Trophoblast cell (in vitro differentiated cells and primary cell): ENCODE measurements at places on chromosomes 4 and X.

DNA sequence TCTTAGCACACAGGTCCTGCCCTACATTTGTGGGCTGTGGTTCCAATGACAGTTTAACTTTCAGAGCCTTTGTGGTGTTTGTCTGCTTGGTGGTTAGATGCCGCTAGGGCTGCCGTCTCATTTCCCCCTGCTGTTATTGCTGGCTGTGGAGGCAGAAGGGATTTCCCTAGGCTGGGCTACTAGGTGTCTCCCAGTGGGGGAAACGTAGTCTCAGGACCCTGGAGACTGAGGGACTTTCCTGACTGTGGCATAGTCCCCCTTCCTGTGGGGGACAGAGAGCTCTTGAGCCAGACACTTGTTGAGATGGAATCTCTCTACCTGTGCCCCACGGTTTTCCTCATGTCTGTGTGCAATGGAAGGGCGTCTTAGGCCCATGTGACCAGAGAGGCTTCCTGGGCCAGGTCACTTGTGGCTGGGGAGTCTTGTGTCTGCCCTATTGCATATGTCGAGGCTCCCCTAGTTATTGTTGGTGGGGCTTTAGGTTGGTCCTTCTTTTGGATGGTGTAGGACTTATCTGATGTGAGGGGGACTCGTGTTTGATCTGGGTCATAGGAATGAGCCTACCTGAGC, 68.2 kb downstream of the ARHGAP10 start:
- DNase-seq: no peak

GRCh38 chr4:151099229-151099975, at the start of gene RPS3A:
Gene RPS3A (plus strand): TSS chr4:151099628. CDS start chr4:151099653, 25 bp downstream.
- DNase-seq: peak; percentile 99

DNA sequence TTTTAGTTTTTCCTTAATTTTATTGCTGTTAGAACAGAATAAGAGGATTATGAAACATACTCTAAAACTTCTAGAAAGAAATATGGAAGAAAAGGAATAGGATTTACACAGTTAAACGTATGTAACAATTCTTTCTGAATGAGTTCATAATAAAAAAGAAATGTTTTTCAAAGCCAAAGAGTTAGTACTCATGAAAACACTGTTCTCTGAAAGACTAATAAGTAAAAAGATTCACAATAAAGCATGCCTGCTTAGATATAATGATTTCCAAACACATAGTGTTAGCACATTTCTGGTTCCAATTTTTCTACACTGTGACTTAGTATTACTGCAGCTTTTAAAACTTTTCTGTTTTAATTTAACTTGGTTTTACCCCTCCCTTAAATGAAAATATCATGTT, 49.8 kb upstream of the PRSS48 start:
- no peak for DNase-seq

- DNase-seq: peak; percentile 78
These were observed 443.3 kb downstream of the GBA3 start for GRCh38 chr4:23135792-23136645.

DNA sequence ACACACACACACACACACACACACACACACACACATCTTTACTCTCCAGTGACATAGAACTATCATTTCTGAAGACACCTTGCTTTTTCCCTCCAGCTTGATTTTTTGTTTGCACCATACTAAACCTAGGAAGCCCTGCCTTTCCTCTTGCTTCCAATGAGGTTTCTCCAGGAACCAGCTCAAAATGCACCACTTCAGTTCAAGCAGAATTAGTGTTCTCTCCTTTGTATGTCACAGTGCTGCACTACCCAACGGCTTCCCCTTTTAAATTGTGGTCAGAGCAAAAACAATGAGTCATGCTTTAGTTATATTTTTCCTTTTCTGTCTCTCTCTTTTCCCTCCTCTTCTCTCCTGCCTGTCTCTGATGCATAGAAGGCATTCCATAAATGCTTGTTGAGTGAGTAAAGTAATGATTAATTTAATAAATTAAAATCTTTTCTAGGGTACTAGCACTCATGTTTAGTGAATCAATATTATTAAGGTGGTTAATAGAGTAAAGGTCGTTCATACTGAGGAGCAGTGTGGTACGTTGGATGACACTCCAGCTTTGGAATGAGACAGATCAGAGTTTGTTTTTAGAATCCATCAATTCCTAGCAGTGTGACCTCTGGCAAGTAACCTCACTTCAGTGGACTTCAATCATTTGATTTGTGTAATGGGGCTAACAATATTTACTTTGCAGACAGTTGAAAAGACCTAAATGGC, 5.9 kb downstream of the RTL3 start:
- no peak for DNase-seq

GRCh38 chr4:124803641-124804040, 91.1 kb upstream of the ANKRD50 start:
- peak; percentile 89 for DNase-seq

DNA sequence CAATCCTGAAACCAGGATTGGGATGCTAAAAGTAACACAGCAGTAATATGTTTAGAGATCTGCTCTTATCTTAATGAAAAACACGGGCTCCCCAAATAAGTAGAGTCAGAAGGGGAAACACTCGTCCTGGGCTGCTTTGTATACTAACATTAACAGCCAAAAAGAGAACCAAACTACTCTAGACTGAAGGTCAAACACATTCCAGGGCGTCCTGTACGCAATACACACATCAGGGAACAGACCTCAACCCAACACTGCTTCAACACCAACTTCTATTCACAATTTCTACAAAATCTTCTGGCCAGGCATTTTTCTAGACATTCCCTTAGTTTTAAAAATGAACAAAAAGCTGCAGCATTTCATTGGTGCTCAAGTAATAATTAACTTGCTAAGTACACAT, 21.4 kb downstream of the FAT1 start:
- DNase-seq: no peak

DNA sequence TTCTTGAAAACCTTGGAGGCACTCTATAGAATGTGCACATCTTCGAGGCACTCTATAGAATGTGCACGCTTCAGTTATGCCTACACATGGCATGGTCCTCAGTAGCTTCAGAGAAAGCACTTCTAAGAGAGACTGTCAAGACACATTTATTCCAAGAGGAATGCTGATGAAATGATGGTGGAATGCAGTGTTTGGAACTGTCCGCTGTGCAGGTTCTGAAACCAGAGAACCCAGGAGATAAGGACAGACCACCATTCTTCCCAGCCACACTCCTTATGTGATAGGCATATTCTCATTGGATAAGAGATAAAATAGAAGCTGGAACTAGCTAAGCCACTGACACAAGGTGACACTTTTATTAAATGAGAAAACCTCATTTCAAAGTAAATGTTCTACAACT, 263.3 kb downstream of the NLGN4X start:
- DNase-seq: no peak

DNA sequence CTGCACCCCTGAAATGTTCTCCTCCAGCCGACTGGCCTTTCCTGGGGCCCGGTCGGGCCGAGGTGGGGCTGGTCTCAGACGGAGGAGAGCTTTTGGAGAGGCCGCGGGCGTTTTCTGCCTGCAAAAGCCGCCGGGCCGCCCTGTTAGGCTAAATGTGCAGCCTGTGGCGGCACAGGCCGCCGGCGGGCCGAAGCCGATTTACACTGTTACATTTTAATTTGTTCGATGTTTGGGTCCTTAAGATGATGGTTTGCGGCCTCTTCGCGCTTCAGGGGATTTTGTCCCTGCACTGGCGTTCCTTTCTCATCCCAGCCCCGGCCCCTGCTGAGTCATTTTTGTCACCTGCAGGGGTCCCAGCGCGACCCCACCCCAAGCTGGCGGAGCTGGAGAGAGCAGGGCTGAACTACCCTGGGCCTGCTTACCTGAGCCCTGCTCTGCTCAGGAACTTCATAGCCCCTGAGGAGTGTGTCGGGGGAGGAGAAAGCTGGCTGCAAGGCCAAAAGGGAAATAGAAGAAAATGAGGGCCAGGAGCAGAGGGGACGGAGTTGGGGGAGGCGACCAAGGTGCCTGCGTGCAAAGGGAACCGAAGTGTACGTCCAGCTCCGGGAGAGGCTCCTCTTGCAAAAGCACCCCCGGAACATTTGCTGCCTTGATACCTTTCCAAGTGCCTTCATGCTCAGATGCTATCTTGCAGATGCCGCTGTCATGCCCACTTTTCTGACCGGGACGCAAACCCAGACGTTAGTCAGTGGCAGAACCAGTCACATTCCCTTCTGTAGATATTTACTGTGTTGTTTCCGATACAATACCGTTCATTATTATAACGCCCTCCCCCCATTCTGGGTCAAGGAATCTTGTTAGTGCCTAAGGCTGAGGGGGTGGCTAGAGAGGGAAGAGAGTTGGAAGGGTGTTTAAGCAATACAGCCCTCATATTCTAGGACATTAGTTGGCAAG, 977 bp upstream of the RBBP7 start:
- DNase-seq: peak; percentile 74

DNA sequence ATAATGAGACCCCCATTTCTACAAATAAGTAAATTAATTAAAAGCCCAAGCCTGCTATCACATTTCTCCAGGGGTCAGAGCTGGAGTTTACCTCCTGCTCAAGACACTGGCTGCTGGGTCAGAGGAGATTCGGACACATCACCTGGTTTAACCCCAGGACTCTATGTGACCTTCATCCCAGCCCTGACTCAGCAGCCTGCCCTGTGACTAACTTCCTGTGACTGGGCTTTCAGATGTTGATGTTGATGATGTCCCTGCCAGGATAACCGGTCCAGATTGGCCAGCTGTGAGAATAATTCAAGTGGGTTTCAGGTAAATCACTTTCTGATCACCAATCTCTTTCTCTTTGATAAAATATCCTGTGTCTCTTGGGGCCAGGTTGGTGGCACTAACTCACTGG, 102.4 kb upstream of the MAML3 start:
- peak; percentile 34 for DNase-seq

- no peak for DNase-seq
These were observed 107.6 kb upstream of the CBR4 start for GRCh38 chr4:169117591-169118081.

DNA sequence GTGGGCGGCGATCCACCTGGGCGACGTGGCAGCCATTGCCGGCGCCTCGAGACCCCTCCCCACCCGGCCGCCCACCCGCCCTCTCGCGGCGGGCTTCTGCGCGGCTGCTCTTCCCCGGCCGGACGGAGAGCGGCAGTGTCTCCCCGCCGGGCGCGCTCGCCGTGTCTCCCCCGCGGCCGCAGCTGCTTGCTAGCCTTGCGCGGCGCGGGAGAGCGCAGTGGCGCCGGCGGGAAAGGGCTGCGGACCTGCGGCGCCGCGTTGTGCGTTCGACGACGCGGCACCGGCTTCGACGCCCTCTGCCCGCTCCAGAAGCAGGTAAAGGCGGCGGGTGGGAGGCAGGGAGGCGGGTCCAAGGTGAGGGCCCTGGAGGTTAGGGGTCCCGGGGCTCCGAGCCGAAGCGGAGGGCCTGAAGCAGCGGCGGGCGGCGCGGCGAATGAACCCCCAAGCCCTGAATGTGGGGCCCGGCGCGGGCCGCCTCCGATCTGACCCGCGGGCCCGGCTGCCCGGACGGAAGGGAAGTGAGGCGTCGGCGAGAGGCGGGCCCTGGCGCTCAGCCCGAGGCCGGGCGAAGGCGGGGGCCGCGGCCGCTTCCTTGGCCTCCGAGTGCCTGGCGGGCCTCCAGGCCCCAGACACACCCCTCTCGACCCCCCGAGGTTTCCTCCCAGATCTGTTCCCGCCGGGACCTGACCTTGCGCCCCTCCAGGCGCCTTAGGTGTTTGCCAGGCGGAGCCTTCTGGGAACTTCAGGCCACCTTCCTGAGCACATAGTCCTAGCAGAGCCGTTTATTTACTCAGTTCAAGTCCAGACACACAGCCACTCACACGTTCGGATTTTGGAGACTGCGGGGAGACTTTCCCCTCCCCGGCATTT, at the start of gene N4BP2:
Gene N4BP2, plus strand, starts transcription at position 135 of the 870 bp plus-strand sequence. CDS start 40,491 bp downstream, outside the sequence.
- peak; percentile 85 for DNase-seq

- peak; percentile 18 for DNase-seq
These were observed 274.6 kb downstream of the NAF1 start for GRCh38 chr4:162891788-162892707.

- peak; percentile 85 for DNase-seq
These were observed 63.8 kb upstream of the ATOH1 start for GRCh38 chr4:93764639-93765246.

DNA sequence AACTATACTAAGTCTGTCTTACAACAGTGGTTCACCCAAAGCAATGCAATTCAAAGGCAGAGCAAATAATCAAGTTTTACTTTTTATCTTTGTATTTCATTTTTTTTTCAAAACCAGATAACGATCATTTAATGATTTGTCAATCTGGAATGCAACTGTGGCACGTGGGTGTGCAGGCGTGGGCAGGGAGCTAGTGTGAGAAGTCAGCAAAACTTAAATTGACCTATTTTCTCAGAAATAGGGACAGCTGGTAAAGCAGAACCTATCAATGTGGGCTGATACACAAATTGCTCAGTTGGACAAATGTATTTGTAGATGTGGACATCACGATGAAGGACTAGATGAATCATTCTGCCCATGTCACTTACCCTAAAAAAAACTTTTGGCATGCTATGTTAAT, 105.6 kb downstream of the CBLL2 start:
- no peak for DNase-seq

DNA sequence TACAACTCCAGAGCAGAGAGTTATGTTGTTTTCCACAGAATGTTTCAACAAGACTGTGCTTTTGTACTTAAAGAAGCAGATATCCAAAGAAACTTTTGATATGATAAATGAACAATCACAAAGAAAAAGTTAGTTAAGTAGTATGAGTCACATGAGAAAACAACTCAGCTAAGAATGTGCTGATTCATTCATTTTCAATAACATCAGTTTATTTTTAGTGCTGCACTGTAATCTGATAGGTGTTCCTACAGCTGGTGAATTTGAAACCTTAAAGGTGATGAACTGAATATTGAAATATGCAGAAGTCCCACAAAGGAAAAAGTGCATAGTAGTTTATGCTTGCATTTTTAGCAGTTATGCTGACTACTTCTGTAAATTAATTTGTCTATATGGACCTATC, 180.3 kb upstream of the TENM3 start:
- peak; percentile 12 for DNase-seq

DNA sequence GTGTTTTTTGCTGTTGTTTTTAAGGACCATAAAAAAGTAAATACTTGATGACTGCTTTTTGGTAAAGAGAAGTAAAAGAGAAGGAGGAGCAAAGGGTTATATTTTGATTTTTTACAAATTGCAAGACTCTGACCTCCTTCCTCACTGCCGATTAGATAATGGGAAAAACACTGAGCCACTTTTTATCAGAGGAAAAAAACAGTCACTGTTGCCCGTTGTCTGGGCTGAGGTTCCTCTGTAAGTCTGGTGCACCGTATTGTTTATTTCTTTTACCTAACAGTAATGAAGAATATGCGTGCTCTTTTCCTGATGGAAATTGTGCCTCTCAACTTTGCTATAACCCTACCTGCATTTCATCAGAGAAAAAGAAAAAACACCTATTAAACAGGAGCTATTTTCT, 178.7 kb upstream of the EMCN start:
- DNase-seq: no peak

GRCh38 chr4:173859091-173859713, 329.2 kb upstream of the HAND2 start:
- DNase-seq: no peak

DNA sequence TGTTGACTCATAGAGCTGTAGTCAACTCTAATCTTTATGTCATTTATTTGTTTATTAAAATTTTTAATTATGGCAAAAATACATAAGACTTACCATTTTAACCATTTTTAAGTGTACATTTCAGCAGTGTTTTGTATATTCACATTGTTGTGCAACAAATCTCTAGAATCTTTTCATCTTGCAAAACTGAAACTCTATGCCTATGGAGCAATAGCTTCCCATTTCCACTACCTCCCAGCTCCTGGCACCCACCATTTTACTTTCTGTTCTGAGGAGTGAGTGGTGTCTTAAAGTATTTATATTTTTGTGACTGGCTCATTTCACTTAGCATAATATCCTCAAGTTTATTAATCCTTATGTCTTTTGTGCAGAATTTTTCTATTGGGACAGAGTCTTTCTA, 181.0 kb downstream of the GPAT3 start:
- no peak for DNase-seq

- no peak for DNase-seq
These were observed 60.5 kb downstream of the ARAP2 start for GRCh38 chr4:36183665-36184393.

GRCh38 chr4:129231945-129232588, 136.1 kb downstream of the C4orf33 start:
- no peak for DNase-seq
